Cardiac septum (tissue), 1 donor: ENCODE measurements at places on chromosomes 6 and 20.

DNA sequence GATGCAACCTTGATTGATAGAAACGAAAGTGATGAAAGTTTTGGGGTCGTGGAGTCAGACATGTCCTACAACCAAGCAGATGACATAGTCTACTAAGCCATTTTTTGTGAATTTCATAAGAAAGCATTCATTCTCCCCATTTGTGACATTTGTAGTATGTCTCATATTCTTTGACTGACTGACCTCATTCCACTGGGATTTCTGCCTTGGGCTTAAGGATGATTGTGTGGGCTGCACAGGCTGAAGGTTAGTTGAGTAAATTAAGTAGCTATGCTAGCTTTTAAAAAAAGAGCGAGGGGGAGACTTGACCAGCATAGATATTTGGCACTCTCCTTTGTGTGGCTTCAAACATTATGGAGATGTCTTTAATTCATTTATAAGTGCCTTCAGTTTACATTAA, 28.9 kb downstream of the STMND1 start:
- DNase-seq, result no peak

DNA sequence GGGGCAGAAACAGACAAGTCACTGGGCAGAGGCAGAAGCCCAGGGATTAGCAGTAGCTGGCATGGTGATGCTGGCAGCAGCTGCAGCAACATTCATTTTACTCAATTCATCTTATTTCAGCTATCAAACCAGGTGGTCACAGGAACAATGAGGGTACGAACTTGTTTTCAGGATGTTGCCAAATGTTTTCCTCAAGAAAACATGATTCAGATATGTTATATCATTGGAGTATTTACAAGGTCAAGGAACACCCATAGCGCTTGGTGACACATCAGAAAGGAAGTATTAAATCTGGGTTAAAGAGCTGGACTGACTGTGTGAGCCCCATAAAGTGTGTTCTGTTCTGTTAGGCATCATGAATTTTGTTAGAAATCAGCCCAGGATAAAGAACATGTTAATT, 456.9 kb upstream of the ID4 start:
- DNase-seq, result no peak

GRCh38 chr6:79713701-79714322, 82.7 kb downstream of the SH3BGRL2 start:
- DNase-seq, result no peak

- no peak for DNase-seq
These were observed 138.2 kb upstream of the CST7 start for GRCh38 chr20:24810676-24811407.

DNA sequence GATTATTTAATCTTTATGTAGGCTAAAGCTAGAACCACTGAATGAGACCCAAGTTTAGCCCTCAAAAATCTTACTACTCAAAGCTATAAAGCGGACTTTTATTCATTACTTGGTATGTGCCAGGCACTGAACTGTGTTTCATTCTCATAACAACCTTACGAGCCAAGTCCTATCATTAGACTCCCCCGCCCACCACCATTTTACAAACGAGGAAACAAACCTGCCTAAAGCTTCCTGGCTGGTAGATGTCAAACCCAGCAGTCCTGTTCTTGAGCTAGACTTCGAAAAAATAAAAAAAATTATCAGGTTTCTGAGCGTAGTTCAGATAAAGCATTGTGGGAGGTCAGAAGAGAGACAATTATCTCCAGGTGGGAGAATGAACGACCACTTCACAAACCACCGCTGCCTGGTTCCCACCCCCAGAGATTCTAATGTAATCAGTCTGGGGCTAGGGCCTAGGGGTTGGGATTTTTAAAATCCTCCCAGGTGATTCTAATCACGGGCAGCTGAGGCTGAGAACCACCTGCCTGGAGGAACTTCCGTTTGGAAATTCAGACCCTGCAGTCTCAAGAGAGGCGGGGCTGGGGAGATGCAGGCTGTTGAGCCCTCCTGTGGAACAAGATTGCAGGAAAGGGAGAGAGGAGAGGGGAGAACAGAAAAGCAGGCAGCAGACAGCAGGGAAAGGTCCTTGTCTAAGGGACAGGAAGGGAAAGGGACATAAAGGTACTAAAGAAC, 8.6 kb downstream of the ADTRP start:
- DNase-seq, result no peak

GRCh38 chr6:93676581-93676980, 257.2 kb upstream of the EPHA7 start:
- no peak for DNase-seq

- DNase-seq, result no peak
These were observed 17.6 kb upstream of the EIF2S2 start for GRCh38 chr20:34129518-34130162.

DNA sequence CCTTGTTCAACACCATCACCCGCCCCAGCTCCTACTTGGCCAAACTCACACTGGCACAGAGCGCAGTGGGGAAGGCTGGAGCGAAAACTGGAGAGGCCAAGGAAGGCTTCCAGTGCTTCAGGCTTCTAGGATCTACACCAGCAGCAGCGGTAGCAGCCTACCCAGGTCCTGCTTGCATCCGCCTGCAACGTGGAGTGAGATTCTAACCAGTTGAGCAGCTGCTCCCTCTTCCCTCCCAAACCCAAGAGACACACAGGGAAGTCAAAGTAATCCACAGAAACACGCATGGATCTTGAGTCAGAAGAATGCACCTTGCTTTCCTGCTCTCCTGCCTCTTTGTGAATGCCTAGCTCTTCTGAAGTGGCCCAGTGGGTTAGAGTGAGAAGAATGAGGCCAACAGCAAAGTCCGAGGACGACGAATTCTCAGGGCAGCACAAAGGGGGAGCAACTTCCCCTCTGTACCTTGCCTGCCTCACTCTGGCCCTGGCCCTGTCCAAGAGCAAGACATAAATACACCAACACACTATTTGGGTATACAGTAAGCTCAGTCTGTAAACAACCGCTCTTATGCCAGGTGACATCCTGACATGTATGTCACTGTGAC, 95.9 kb upstream of the FOXQ1 start:
- no peak for DNase-seq
